ENCODE measurements at places on chromosomes 11 and 22.

GRCh38 chr11:111183706-111184105, 61.8 kb upstream of the POU2AF2 start:
- DNase-seq: no peak

GRCh38 chr22:33891455-33891854, 28.8 kb downstream of the LARGE1 start:
- DNase-seq: no peak

DNA sequence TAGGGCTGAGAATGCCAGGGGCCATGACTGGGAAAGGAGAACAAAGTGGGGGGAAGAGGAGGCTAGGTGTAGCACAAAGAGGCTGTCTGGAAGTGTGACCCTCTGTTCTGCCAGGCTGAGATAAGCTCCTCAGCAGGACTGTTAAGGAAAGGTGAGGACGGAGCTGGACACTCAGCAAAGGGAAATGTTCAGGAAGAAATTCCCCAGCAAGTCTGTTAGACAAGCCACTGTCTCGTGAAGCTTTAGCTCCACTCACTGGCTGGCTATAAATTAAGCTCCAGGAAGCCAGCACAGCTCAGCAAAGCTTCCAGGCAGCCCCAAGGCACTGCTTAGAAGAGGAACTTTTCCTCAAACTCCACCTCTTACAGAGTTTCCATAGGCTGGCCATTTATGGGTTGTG, 181.2 kb upstream of the API5 start:
- no peak for DNase-seq

GRCh38 chr22:22752556-22753477, 108.4 kb downstream of the GGTLC2 start:
- no peak for DNase-seq

DNA sequence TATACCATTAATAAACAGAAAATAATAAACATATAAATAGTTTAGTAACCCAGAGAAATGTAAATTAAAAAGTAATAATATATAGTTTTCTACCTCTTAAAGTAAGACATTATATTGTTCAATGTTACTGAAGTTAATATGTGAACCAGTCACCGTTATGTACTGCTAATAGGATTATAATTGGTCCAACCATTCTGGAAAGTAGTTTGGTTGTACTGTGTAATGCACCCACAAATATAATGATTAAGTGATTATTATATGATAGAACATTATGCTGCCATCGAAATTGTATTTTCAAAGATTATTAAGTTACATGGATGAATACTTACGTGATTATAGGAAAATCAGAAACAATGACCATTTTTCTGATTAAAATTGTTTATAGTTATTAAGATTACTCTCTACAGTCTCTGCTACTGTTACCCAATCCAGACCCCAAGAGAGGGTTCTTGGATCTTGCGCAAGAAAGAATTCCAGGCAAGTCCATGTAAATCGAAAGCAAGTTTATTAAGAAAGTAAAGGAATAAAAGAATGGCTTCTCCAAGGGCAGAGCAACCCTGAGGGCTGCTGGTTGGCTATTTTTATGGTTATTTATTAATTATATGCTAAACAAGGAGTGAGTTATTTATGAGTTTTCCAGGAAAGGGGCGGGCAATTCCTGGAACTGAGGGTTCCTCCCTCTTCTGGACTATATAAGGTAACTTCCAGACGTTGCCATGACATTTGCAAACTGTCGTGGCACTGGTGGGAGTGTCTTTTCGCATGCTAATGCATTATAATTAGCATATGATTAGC, 50.1 kb downstream of the ACER3 start:
- no peak for DNase-seq

- DNase-seq: no peak
Observed at GRCh38 chr11:93209466-93209865, 11.7 kb upstream of the SLC36A4 start.

DNA sequence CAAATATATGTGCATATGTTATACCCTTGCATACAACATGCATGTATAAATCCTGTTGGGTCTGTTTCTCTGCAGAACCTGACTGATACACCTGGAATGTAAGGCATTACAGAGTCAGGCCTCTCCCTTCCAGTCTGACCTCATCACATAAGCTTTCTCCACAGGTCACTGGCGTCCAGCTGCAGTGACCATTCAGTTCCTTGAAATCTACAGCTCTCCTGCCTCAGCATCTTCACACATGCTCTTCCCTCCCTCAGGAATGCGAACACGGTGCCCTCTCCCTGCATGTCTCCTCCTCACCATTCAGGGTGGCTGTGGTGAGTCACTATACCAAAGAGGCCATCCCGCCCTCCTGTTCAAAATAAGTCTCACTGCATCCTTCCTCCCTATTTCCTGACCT, 657.8 kb upstream of the B3GAT1 start:
- DNase-seq: no peak

DNA sequence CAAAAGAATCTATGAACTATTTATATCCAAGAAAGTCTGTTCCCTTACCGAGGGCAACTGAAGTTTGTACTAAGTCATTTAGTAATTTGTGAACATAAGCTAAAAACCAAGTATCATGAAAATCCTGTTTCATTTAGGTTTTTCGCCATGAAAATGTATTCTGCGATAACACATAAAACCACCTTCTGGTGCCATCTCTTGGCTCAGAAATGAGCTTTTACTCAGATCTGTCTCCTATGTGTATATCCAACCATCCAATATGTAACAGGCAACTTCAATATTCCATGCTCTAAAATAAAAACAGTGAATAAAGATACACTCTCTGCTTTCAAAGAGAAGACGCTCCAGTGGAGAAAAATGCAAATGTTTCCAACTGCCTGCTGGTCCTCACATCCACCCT, 118.1 kb upstream of the BID start:
- no peak for DNase-seq

- DNase-seq: no peak
Observed at GRCh38 chr11:1969035-1969434, 21.9 kb downstream of the MRPL23 start.

DNA sequence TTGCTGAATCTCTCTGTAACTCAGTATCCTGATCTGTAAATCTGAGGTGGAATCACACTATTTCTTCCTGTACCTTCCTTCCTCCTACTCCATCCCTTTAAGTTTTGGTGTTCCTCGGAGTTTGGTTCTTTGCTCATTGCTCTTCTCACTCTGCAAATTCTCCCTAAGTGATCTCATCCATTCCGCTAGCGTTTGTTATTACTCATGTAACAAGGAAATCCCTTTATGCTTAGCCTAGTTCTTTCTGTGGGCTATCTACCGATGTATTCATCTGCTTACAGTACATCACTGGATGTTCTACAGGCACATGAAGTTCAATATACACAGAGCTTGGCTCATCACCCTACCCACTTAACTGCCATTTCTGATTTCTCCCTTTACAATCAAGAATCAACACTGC, 1.6 kb upstream of the CEP295 start:
- DNase-seq: no peak

GRCh38 chr11:121291896-121292494, 576 bp upstream of the SC5D start:
- DNase-seq: no peak

DNA sequence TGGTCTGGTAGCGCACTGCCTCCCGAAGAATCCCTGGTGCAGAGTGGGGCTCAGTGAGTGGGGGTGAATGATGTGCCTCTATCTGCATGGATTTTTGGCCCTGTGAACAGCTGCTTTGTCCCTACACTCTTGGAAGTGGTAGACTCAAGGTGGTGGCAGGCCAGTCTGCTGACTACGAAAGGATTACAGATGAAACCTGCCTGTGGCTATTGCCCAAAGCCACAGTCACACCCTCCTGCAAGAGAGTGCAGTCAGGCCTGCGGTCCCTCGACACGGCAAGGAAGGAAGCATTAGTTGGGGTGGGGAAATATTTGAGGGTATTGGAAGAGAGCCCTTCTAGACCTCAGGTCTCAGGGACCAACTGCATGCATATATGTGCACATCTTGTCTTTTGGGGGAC, 63.7 kb downstream of the DSCAML1 start:
- DNase-seq: no peak

DNA sequence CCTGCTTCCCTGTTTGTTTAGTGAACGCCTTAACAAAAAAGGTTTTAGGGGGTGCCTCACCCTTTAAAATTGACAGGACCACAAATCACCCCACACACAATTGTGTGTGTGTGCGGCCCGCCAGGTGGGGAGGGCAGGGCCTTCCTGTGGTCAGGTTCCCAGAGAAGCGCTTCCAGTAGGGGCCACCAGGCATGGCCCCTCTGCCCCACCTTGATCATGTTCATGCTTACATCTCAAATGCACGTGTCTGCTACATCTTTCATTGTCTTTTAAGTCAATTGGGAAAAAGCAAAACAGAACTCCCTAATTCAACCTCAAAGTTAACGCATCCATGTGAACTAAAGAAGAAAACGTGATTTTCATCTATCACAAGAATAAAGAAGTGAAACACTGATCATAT, 1335.3 kb downstream of the TBC1D22A start:
- no peak for DNase-seq

DNA sequence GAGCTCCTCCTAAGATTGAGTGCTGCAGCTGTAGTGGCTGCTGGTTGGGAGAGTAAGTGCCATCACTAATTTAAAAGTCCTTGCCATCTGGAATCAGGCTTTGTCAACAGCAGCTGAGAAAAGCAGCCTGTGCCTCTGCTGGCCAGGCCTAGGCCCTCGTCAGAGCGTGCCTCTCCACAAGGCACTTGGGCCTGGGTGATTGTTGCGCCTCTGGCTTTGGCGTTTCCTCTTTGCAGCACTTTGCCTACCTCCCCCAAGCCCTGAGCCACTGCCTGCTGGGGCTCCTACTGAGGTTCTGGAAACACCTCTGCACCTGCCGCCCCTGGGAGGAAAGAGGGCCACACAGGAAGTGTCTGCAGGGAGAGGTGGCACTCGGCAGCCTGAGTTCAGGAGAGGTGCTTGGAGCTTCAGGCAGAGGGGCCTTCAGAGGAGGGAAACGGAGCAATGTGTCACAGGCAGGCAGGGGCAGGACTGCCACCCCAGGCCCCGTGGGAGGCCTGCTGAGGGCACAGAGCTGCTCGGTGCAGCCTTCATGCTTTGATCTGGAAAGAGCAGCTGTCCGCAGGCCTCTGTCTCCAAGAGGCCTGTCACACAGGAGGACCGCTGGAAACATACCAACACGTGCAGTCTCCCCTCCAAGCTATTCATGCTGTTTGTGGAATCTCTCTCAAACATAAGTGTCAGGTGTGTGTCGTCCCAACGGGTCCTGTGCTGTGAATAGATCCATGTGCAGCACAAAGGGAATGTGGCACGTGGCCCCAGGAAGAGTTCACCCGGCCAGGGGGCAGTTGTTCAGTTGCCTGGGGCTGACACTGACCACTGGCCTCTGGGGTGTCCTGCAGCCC, 61.5 kb upstream of the EMID1 start:
- peak; percentile 68 for DNase-seq

Data from osteoblast (primary cell).